ENCODE measurements at places on chromosomes 2 and 18.
A peak's percentile ranks its signal among the peaks of the same experiment; 100 is the strongest.

- DNase-seq: peak; percentile 21
These were observed 66.6 kb upstream of the HDAC4 start for GRCh38 chr2:239467281-239467955.

DNA sequence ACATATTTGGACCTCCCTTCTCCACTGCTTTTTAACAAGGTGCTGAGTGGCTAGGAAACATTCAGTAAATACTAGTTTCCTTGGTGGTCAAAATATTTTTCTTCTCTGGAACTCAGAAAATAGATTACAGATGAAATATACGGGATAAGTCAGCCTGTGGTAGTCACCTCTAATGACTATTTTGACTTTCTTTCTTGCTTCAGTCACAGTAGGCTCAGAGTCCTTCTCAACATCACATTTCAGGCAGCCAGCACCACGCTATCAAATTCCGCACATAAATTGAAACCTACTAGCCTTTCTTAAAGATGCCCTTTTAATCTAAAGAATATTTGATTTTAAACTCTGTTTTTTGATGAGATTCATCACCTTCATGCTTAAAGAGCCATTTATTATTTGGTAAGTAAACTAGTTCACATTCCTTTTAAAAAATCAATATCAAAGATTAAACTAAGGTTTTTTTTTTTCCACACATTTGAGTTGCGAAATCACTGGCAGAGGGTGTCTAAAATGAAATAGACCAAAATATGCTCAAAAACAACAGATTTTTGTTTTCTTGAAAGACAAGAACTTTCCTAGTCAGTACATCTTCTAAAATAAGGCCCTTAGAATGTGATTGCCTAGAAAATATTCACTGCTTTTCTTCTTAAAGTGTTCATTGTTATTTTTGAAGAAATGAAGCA, 181.5 kb downstream of the NRXN1 start:
- DNase-seq: no peak

DNA sequence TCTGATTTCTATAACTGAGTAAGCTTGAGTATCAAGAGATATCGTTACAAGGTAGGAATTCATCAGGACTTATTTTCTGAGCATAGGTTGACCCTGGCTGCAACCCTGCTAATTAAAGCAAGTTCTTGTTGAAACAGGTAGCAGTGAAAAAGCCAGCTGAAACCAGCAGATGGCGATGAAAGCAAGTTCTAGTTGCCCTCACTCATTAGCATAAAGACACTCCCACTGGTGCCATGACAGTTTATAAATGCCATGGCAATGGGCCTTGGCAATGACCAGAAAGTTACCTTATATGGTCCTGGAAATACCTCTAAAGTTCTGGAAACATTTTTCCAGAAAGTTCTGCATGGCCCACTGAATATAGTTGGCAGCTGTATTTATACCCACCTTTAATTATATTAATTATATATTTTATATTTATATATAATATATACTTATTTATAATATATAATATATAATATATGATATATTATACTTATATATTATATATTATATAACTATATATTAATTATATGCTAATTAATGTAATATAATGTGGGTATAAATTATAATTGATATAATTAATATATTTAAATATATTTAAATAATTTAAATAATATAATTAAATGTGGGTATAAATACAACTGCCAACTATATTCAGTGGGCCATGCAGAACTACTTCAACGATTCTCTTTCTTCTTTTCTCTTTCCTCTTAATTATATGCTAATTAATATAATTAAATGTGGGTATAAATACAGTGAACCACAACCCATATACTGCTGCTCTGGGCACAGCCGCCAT, 188.0 kb downstream of the CDH7 start:
- DNase-seq: no peak

- no peak for DNase-seq
These were observed 20.5 kb downstream of the NR4A2 start for GRCh38 chr2:156311976-156312375.

DNA sequence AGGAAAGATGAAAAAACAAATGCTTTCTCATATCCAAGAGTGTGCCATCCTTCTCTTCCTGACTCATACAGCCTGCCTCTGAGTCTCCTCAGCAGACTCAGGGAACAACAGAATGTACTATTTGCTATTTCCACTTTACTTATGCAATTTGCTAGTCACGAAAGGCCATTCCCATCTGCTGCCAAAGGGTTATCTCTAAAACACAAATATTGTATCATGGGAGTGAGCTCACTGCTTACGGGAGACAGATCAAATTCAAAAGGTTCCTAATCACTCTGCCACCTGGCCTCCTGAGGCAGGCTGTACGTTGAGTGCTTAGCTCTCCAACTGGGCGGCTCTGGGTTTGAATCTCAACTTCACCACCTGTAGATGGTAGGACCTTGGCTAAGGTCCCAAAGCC, 92.0 kb downstream of the GAREM1 start:
- DNase-seq: peak; percentile 73

DNA sequence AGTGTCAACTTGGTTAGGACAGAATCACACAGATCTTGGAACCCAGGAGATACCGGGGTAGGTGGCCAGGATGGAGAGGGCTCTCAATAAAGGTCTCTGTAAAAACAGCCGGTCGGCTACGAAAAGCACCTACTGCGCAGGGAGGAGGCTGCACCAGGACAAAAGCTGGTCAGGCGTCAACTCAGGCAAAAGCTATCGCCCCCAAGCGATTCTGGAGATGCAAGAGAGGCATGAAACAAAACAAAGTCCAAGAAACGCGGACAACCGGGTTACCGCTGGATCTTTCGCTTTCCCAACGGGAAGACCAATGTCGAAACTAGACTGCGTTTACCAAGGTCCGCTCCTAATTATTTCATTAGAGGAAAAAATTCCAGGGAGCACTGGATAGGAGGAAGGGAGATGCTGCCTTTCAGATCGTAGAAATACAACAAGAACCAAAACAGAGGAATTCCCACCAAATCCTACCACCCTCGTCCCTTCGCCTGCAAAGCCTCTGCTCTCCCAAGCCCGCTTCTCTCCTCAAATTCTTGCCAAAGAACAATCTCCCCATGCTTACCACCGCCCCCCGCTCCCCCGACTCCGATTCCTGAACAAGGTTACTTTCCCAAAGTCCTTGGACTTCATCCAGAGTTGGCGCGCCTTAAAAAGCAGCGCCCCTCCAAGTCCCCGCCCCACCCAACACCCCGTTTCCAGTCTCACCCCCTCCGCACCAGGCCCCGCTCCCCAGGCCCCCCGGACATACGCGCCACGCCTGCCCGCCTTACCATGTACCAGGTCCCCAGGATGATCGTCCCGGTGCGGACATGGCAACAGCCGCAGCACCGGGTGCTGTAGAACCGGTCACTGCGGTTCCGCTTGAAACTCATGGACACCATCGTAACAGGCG, 539 bp downstream of the LAPTM4A start:
- peak; percentile 75 for DNase-seq

GRCh38 chr2:228094377-228094921, 87.0 kb downstream of the SPHKAP start:
- no peak for DNase-seq

- DNase-seq: no peak
These were observed 125.8 kb downstream of the NETO1 start for GRCh38 chr18:72742002-72742401.

DNA sequence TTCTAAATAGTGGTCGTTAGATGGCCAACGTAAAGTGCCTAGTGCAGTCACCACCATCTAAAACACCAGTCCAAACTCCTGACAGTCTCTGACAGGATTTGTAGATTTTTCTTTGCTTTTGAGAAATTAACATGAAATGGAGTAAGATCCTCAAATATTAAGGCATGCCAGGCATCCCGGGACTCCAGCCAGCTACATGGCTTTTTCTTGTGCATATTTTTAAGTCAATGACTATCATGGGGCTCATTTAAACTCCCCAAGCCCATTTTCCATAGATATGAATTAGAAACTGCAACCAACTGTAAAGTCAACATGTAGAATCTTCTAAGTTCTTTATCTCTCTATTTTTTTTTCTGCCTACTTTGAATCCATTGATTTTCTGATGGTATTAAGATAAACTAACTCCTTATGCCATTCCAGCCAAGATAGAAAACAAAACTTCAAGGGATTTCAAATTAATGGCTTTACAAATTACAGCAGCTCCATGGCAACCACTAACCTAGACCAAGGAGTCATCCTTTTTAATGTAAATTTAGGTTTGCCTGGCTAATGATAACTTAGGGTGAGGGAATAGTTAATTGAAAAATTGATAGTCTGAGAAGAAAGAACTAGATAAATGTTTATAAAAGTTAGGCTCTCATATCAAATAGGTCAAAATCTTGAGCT, 764.1 kb upstream of the NXPH2 start:
- no peak for DNase-seq

GRCh38 chr2:68411397-68412126, 46.5 kb downstream of the PLEK start:
- no peak for DNase-seq

DNA sequence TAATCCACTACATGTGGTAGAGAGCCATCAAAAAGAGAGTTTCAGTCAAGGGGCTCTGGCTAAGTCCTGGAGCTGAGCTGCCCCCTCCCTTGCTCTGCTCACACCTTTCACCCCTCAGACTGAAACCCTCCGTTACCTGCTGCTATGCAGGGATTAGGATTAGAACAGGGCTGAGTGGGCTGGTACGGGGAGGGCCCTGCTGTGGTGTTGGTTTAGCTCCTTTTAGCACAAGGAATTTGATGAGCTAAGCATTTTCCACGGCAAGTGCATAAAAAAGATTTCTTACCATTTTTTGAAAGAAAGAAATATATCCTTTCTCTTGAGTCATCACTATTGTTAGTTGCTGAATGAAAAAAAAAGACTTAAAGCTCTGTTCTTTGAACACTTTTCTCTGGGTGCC, 46.3 kb downstream of the TCF7L1 start:
- DNase-seq: no peak

DNA sequence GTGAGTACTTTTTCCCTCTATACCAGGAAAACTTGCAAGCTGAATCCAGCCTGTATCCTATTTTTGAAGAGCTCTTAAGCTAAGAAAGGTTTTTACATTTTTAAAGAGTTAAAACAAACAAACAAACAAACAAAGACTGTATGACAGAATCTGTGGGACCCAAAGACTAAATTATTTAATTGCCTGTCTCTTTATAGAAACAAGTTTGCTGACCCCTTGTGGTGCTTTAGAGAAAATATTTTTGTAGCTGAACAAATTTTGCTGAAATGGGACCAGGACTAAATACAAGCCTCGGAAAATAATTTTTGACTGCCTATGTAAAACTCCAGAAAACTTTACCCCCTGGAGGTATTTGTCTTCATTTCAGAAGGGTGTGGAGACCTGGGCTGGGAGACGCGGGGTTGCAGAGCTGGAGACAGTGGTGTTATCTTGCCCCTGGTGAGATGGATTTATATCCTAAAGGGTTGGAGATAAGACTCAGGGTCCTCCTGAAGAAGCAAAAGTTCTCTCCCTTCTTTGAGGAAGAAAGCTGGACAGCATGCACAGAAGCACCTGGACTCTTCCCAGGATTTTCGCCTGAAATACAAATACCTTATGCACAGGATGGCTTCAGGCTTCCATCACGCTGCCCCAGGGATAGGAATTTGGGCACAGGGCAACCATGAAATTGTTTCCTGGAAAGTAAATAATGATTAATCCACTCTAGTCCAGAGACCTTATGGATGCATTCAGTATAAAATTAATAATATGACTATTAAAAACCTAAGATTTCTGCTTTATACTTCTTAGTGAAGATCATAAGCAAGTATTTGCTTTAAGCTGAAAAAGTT, 54.3 kb downstream of the TMX3 start:
- no peak for DNase-seq

DNA sequence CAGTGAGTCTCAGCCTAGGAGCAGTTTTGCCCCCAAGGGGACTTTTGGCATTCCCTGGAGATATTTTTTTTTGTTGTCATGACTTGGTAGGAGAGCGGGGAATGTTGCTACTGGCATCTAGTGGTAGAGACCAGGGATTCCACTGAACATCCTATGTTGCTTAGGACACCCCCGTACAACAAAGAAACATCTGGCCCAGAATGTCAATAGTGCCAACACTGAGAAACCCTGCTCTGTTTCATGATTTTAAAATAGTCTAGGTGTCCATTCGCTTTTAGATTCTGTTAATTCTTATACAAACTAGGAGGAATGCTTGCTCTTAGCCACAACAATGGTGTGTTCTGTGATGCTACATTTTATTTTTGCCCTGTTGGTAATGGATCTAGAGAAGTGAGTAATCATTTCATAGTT, 225.8 kb upstream of the SIX3 start:
- DNase-seq: no peak

DNA sequence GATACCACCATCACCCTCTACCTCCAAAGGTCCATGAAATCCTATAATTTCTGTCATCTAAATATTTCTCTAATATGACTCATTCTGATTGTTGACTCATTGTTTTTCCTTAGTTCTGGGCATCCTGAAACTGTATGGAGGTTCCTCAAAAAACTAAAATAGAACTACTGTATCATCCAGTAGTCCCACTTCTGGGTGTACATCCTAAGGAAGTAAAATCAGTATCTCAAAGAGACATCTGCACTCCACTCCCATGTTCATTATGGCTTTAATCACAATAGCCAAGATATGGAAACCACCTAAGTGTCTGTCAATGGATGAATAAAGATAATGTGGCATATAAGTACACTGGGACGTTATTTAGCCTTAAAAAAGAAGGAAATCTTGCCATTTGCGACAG, 125.8 kb upstream of the MYO3B start:
- no peak for DNase-seq

DNA sequence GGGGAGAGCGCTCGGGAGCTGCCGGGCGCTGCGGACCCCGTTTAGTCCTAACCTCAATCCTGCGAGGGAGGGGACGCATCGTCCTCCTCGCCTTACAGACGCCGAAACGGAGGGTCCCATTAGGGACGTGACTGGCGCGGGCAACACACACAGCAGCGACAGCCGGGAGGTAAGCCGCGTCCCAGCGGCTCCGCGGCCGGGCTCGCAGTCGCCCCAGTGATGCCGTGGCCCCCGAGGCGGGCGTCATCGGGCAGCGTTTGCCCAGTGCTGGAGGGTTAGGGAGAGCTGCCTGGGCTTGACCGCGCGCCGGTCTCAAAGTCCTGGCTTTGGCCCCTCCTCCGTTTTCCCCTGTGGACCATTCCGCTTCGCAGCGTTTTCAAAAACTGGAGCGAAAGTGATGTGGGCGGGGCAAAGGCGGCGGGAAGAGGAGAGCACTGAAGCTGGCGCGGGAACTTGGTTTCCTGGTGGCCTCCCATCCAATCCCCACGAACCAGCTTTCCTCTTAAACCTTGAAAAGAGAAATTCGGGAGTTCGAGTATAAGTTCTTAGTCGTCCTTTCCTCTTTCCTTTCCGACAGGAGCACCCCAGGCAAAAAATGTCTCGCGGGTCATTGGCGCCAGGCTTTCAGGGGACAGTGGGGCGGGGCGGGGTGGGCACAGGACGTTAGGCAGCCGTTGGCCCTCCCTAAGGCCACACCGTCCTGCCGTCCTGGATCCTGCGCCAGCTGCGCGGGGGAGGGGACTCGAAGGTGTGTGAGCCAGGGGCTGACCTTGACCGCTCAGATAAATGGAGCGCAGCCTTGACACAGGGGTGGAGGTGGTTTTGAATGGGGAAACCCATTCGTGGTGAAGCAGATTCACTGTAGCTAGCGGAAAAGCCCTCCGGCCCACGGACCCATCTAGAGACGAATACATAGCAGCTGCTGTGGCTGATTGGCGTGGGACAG, 821 bp downstream of the TYMS start:
- peak; percentile 90 for DNase-seq

All from left lobe of liver (tissue), 2 donors.